ENCODE measurements at places on chromosomes 6 and 20.

DNA sequence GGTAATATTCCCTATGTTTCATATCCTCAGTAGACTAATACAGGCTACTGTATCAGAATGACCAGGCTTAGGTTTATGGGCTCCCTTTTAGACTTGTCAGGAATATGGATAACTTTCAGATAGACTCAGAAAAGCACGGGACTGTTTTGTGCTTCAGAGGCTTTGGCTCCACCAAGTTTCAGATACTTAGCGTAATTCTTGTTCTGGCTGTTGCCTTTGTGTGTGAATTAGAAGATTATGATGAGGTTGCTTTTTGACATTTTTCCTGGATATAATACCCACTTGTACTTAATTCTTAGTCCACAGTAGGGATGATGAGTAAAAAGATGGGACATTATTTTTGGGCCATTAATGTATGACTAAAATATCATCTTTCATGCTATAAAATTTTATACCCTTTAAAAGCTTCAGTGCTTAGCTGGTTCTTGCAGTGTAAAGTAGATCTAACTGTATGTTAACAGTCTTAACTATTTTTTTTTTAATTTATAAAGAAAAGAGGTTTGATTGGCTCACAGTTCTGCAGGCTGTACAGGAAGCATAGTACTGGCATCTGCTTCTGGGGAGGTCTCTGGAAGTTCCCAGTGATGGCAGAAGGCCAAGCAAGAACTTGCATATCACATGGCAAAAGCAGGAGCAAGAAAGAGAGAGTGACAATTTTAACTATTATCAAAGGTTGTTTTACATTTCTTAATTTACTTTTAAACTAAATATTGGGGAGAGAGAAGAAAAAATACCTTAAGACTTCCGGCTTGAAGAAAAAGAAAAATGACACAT lies 120.7 kb downstream of the ZFAND3 start:
- peak; percentile 4 for DNase-seq

DNA sequence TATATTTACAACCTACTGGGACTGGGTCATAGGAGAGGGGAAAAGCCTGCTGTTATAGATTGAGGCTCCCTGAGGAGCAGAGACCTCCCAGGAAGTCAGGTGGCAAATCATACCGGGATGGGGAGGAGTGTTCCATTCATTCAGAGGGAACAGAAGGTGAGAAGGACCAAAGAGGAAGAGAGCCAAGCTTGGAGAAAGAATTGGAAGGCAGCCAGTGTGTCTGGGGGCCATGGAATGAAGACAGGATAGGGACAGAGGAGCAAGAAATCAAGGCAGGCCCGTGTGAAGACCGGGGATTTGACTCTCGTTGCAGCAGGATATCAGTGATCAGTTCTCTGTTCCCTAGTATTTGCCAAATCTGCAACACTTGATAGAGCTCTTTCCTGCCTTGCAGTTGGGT lies 5.7 kb upstream of the ZNF217 start:
- no peak for DNase-seq

DNA sequence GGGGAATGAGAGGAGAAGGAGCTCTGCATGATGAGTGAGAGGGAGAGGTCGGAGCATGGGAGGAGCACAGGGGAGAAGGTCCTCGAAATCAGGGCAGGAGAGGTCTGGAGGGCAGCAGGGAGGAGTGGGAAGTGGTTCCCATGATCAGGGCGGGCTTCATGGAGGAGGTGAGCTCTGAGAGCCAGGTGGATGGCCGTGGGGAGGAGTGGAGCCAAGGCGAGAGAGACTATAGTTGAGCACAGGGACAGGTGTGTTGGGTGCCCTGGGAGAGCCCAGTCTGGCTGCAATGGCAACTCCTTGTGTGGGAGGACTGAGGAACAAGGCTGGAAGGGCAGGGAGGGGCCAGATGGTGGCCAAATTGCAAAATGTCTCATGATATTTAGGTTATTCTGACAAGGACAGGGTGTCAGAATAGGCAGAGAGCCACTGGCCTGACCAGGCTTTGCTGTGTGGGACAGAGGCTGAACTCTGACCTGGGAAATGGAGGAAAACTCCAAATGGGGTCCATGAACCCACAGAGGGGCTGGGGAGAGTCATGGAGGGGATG lies 21.4 kb downstream of the TTBK1 start:
- no peak for DNase-seq

DNA sequence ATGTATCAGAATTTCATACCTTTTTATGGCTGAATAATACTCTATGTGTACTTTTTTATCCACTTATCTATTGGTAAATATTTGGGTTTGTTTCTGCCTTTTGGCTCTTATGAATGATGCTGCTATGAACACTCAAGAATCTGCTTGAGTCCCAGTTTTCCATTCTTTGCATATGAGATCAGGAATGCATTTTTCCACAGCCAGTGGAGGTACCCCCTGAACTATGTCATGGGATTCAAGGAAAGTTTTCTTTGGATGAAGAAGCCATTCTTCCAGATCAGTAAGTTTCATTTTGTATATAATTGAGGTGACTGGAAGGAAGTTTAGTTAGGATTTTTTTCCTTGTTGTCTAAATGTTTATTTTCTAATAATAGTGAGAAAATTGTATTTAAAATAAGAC lies 40.9 kb downstream of the NKX2-4 start:
- no peak for DNase-seq

DNA sequence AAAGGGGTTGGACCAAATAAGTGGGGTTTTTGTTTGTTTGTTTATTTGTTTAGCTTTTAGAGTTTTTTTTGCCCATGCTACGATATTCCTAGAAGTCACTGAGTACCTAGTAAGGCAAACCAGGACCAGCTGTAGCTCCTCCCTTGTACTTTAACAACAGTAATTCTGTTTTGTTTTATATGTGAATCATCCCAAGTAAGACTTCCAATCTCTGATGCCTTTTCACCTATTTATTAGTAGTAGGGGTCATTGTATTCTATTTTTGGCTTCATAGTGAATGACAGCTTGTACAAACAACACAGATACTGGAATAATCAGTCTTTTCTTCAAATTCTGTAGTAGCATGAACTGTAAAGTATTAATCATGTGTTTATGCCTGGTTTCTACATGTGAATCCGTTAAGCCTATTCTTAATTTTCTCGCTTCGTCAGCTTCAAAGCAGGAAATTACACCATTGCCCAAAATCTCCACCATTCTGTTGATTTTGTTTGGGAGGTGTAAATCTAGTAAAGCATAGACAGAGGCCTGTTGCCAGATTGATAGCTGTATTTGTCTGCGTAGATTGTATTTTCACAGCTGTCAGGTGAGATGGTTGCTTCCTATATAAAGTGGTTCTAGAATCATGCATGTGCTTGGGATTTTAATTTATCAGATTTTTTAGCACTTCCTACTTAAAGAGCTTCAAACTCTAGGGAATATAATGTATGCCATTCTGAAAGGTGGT lies 151.5 kb upstream of the FLRT3 start:
- no peak for DNase-seq

DNA sequence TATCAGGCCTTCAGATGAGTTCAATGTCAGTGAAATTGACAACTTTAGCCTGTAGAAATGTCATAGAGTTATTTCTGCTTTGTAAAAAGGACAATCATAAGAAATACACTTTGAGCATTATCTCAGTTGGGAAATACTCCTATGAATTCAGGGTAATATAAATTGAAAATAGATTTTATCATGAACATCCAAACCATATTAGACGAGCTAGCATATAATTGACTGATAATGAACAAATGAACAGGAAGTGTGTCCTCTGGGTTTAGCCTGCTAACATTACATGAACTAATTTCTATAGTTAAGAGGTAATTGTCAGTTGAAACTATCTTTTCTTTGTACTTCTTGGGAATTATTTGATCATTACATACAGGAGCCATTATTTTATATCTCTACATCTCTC lies 469.0 kb upstream of the RNF217 start:
- DNase-seq: no peak

DNA sequence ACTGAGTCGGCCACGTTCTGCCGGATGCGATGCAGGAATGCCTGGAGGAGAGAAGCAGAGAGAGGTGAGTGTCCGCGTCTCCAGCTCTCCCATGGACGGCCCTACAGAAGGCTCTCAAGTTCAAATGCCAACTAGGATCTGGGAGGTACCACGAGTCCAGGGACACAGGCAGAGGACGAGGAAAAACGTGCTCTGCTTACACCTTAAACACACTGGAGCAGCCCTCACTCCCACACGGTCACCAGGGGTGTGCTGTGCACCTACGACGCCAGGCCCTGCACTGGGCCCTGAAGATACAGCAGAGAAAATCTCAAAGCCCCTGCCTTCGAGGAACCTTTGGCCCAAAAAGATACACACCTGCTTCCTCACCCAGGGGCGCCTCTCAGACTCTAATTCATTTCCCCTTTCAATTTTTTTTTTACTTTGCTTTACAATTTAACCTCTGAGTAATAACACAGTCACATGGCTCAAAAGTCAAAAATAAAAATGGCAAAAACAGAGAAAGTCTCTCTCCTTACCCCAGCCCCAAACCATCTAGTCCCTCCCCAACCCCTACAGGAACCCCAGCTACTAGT lies 79.9 kb downstream of the PREX1 start:
- no peak for DNase-seq

- DNase-seq: no peak
These were observed 903.4 kb upstream of the FLRT3 start for GRCh38 chr20:15240801-15241200.

GRCh38 chr6:154337406-154338005 lies 19.1 kb downstream of the IPCEF1 start:
- DNase-seq: no peak

DNA sequence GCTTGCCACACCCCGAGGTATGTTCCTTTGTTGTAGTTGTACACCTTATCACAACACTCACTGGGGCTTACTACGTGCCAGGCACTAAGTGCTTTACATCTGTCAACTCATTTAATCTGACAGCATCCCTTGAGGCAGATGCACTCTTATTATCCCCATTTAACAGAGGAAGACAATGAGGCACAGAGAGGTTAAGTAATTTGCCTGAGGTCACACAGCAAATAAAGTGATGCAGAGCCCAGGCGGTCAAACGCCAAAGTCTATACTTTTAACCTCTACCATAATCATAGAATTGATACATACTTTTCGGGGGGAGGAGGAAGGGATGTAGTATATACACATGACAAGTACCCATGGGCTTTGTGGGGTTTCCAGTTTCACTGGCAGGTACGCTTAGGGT lies 37.7 kb downstream of the MDFI start:
- no peak for DNase-seq

GRCh38 chr6:11999246-11999645 lies 12.9 kb upstream of the HIVEP1 start:
- no peak for DNase-seq

DNA sequence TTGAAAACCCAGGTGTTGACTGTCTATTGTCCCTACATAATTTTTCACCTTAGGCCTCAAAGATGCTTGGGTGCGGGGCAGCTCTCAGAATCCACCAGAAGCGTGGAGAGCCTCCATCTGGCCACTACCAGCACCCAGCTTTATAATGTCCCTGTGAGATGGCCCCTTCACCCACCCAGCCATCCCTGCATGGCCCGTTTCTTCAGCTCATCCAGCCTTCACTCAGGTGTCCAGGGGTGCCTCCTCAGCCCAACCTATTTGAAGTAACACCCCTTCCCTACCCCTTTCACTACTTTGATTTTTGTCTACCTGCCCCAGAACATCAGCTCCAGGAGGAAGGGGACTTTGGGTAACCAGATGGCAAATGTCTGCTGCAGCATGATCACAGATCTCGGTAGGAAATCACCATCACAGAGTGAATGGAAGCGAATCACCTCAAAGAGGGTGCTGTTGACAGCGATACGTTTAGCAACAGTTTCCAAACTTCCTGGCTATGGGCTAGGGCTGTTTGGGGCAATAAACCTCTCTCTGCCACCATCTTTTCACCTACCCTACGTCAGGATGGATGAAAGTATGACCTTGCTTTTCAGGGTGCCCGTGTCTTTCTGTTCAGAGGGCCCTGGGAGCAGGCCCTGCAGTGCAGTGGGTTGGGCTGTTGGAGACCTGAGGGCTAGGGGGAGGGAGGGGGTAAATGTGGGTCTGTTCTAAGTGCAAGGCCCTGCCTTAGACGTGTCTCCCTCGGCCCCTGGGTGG lies 1.2 kb upstream of the SLC17A9 start:
- no peak for DNase-seq

- DNase-seq: no peak
These were observed 53.3 kb downstream of the RNASET2 start for GRCh38 chr6:166903027-166903426.

GRCh38 chr20:48102931-48103660 lies 317.8 kb upstream of the SULF2 start:
- DNase-seq: no peak

DNA sequence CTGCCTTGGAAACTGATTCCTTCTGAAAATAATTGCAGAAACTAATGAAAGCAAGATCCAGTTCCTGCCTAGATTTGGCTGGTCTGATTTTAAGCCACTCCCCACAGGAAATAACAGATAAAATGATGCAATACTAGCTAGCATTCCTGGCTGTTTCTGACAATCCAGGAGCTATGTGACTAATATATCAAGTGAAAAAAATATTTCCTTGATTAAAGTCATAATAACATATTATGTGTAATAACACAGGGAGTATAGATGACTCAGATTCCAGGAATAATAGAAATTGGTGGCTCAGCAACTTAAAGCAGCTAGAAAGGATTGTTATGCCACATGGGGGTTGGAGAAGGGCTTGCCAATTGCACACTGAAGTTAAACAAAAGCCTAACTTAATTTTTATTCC lies 182.7 kb upstream of the SALL4 start:
- DNase-seq: peak; percentile 93

DNA sequence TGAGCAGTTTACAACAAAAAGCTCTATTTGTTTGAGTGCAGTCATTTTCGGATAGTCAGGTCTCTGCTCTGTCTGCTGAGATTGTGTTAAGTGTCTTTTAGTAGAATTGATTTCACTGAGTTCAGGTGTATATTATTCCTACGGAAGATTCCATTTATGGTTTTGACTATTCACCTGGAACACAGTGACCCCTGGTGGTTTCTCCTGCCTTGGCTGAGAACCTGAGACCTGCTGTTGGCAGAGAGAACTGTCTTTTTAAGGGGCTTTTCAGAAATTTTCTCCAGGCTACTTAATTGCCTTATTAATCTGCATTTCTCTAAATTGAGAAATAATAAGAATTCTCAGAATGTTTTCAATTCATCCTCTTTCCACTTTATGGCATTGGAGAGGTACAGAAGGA lies 508.0 kb downstream of the TBC1D32 start:
- no peak for DNase-seq

DNA sequence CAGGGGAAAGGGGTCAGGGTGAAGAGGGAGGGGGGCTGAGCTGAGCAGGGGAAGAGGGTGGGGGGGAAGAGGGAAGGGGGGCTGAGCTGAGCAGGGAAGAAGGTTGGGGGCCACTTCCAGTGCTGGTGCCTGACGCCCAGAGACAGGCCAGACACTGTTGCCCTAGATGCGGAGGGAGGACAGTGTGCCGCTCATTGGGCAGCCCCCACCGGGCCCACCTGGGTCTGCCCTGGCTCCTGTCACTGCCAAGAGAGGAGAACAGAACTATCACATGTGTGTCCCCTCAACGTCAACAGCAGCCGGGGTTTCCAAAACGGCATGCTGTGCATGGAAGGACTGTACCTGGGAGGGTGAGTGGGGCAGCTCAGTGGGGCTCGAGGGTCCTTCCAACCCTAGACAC lies 342.1 kb downstream of the CDH4 start:
- no peak for DNase-seq

GRCh38 chr20:38091441-38092216 lies 58.1 kb downstream of the RPRD1B start:
- DNase-seq: no peak
